ENCODE measurements at places on chromosomes 11 and 22.

DNA sequence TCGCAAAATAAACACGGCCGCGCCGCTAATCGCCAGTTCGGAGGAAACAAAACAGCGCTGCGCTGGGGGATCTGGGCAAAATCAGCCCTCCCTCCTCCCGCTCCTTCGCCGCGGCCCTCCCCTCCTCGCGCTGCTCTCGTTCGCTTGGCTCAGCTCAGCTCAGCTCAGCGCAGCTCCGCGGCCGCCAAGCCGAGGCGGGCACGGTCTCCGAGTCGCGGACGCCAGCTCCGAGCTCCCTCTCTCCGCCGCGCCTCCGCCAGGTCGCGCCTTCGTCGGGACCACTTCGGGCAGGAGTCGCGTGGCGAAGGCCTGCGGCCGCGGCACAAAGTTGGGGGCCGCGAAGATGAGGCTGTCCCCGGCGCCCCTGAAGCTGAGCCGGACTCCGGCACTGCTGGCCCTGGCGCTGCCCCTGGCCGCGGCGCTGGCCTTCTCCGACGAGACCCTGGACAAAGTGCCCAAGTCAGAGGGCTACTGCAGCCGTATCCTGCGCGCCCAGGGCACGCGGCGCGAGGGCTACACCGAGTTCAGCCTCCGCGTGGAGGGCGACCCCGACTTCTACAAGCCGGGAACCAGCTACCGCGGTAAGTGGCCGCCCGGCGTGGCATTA is at the start of gene SPON1:
Gene SPON1 (plus strand): TSS at position 162 of the 607 bp plus-strand sequence. CDS start 182 bp downstream, at position 344.
- DNase-seq: no peak

GRCh38 chr11:115678942-115679341 is 174.7 kb upstream of the CADM1 start:
- no peak for DNase-seq

DNA sequence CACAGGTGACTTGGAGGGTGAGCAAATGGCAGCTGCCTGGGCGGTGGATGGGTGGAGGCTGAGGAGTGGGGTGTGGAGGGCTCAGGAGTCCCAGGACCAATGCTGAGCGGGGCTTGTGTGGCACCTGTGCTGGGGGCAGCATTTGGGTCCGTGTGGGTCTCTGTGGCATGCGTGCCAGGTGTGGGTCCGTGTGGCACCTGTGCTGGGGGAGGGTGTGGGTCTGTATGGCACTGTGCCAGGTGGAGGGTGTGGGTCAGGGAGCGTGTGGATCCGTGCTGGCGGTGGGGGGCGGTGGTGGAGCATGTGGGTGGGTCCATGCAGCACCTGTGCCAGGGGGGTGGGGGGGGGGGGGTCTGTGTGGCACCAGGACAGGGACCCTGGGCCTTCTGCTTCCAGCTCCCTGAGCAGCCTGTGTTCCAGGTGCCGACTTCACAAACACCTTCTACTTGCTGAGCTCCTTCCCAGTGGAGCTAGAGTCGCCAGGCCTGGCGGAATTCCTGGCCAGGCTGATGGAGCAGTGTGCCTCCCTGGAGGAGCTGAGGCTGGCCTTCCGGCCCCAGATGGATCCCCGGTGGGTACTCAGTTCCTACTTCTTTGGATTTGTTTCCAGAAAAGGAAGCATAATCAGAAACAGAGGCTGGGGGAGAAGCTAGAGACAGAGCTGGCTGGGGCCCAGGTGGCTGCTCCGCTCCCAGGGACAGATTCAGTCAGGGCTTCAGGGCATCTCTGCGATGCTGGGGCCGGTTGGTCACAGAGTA is 14.7 kb downstream of the SELENOO start:
- no peak for DNase-seq

- no peak for DNase-seq
Measured at GRCh38 chr11:125270711-125271110, 106.2 kb downstream of the PKNOX2 start.

DNA sequence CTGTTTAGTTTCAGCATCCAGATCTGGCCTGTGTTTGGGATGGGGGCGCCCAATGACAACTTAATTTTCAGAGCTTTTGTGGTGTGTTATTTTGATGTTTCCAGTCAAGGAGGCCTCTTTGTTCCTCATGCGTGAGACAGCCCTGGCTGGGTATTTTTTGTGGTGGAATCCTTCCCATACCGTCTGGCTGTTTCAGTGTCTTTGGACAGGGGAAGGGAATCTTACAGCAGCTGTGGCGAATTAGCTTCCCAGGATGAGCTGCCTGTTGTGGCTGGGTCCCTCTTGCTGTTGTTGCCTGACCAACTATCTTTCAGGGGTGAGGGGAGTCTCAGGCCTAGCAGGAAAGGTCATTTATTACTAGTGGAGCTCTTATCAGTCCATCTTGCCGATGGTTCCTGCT is 138.8 kb downstream of the ARHGAP20 start:
- DNase-seq: no peak
